Dermis lymphatic vessel endothelial cell (primary cell): ENCODE measurements at places on chromosomes 7 and 10. TPM values are rescaled to one million over a fixed set of nuclear protein-coding genes. Genes with fewer than 3 reads are reported as not detected.

Gene MICU1
- 41.8 and 43.1 TPM in 2 replicates for total RNA-seq

Gene WDFY4
- total RNA-seq, result 0.11 TPM in 1 of 2 replicates, not detected in the other

Gene DGKB
- total RNA-seq, result not detected in 2 replicates

Gene BAMBI
- total RNA-seq, result 1.3 and 2.7 TPM in 2 replicates

Gene LLCFC1
- not detected in 2 replicates for total RNA-seq

Gene CTTNBP2
- total RNA-seq, result 0.22 and 0.77 TPM in 2 replicates

Gene C10orf62
- not detected in 2 replicates for total RNA-seq

Gene SFTPA2
- not detected in 2 replicates for total RNA-seq

Gene GNG11
- 395 and 576 TPM in 2 replicates for total RNA-seq

Gene PLEKHA1
- 34.4 and 35.4 TPM in 2 replicates for total RNA-seq

Gene CABCOCO1
- total RNA-seq, result 0.09 and 0.11 TPM in 2 replicates

Gene MSMB
- total RNA-seq, result not detected in 2 replicates

Gene ZNF804B
- not detected in 2 replicates for total RNA-seq

Gene CRYGN
- not detected in 2 replicates for total RNA-seq

Gene CHAT
- total RNA-seq, result not detected in 2 replicates

Gene CHN2
- 0.34 and 0.65 TPM in 2 replicates for total RNA-seq

Gene ABCB4
- total RNA-seq, result under 0.01 TPM in 1 of 2 replicates, not detected in the other

Gene OR9A2
- not detected in 2 replicates for total RNA-seq

Gene GPRIN2
- not detected in 2 replicates for total RNA-seq

Gene PDE6C
- total RNA-seq, result not detected in 2 replicates

Gene ELFN1
- total RNA-seq, result 0.22 and 0.77 TPM in 2 replicates

Gene BZW2
- total RNA-seq, result 66.1 and 105 TPM in 2 replicates

Gene AKR1C4
- total RNA-seq, result 0.09 TPM in 1 of 2 replicates, not detected in the other

Gene KCP
- total RNA-seq, result not detected in 2 replicates

Gene PKD2L1
- total RNA-seq, result not detected in 2 replicates

Gene FXYD4
- not detected in 2 replicates for total RNA-seq

Gene ITGA8
- 2.4 and 10.9 TPM in 2 replicates for total RNA-seq
